ENCODE measurements at places on chromosomes 6 and 20.
A peak's percentile ranks its signal among the peaks of the same experiment; 100 is the strongest.

- no peak for DNase-seq
These were observed 19.4 kb upstream of the TUBB2A start for GRCh38 chr6:3176562-3177355.

DNA sequence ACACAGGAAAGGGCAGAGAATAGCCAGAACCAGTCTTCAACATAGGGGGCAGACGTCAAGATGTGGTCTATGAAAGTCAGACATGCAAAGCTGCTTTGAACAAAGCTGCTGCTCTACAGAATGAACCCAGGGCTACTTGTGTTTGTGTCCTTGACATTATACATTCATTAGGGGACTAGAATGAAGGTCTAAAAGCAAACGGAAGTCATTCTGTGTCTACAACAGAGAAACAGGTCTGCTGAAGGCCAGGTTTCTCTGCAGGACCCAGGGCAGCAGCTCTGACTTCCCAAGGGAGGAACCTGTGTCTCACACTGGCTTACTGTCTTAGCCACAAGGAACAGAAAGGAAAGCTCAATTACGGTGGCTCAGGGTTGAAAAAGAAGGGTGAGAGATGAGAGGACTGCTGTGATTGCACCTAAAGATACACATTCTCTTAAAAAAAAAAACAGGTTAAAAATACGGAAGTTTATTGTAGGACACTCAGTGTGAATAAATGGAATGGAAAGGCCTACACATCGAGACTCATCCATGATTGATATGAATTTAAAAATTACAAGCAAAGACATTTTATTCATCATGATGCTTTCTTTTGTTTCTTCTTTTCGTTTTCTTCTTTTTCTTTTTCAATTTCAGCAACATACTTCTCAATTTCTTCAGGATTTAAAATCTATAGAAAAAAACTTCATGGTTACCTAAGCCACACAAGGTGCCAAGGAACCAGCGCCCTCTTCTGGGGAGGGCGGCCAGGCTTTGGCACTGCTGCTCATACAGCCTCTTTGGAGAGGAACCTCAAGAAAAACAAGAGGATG lies 6.7 kb downstream of the PSMA7 start:
- DNase-seq, result peak; percentile 37

DNA sequence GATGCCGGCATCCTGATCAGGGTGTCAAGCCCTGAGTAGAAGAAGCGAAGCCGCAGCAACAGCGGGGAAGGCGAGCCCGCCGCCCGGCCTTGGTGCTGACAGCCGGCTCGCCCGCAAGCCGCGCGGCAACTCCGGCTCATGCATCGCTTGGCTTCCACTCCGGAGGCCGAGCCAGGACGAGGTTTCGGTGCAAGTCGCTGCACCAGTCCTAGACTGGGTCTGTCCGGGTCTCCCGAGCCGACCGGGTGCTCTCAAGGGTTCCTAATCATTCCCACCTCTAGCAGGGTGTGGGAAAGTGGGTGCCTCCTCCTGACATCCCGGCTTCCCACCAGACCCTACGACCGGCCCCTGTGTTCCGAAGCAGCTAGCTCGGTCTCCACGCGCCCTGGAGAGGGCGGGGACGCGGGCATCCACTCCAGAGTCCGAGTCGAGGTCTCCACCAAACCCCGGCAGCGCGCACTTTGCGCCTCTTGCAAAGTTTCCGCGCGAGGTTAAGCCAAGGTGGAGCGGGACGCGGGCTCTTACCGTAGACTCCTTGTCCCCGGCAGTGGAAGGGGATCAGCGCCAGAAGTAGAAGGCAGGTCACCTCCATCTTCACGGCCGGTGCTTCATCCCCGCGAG lies 1.4 kb downstream of the MDGA1 start:
- DNase-seq, result peak; percentile 4

DNA sequence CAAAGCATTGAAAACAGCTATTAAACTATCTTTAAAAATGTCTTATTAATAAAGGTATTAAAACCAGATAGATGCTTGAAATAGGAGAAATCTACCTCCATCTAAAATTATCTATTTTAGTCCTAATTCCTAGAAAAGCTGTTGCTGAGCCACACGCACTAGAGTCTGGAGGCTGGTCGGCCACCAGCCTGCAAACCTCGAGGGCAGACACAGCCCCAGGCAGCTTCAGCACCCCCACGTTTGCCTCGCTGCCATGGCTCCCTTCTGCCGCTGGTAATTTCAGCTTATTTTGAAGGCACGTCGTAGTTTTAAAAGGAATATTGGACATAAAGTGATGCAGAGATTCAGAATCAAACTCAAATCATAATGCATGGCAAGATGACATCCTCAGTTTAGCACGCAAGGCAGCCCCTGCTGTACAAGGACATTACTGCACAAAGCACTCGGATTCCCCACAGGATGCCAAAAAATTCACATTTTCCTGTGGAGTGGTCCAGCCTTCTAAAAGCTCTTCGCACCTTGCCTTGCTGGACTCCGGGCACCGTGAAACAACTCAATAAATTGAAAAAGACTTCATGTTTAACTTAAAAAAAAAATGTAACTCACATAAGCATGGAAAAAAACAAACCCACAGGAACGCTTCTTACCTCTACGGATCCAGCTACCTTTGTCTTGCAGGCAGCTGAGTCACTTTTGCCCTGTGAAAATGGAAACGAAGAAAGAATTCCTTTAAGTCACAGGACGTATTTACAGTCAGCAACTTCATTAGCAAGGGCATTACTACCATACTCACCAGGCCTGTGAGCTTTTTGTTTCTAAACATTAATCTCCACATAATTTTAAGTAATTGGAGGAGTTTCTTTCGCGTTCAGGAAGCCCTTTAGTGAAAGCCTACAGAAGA lies 143.4 kb upstream of the RPS6KA2 start:
- DNase-seq, result no peak
